ENCODE measurements at places on chromosomes 1 and 21.

DNA sequence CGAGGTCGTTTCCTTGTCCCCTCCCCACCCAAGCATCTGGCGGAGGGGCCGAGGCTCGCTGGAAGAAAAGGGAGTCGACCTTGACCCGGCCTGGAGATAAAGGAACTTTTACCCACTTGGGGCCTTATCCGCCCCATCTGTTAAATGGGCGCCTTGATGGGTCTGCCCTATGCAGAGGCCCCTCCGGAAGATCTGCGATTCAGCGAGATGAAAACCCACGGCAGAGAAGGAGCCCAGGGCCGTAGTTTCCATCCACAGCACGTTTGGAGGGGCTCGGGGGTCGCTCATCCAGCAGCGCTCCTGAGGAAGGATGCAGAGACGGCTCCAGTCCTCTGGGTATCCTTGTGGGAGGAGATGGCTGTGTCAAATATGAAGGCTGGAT, 518 bp downstream of the NCMAP start:
- no peak for DNase-seq

DNA sequence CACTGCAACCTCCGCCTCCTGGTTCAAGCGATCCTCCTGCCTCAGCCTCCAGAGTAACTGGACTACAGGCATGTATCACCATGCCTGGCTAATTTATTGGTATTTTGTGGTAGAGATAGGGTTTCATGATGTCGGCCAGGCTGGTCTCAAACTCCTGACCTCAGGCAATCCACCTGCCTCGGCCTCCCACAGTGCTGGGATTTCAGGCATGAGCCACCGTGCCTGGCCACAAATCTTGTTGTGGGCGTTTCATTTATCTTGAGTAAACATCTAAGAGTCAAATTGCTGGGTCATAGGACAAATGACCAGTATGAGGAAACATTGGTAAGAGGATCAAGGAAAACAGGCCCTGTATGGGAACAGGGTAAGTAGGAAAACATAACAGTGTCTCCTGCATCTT, 17.9 kb downstream of the TMEM200B start:
- no peak for DNase-seq

DNA sequence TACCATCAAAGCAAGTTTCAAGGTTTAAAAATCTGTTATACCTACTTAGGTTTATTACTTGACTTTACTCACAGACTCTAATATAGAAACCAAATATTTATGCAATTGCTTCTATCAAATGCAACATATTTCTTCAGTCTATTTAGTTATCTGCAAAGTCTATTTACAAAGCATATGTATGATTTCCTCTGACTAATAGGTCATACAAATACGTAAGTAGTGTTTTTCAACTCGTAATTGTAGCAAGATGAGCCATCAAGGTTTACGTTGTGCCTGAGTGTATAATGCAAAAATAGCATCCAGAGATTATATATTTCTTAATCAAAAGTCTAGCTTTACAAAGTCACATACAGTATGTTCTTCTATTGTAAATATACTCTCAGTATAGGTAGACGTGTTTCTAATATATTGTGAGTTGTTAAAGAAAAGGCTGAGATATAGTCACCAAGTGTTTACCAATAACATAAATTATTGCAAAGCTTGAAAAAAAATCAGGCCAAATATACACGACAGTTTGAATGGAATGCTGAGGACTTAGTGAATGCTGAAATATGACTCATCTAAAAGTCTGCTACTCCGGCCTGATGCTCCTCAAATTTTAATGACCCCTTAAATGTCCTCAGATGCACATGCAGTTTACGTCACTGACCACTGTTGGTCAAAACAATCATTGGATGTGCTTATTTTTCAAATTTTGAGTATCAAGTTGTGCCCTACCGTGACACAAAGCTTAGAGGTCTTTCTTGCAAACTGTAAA, 48.4 kb downstream of the ADAMTS5 start:
- no peak for DNase-seq

DNA sequence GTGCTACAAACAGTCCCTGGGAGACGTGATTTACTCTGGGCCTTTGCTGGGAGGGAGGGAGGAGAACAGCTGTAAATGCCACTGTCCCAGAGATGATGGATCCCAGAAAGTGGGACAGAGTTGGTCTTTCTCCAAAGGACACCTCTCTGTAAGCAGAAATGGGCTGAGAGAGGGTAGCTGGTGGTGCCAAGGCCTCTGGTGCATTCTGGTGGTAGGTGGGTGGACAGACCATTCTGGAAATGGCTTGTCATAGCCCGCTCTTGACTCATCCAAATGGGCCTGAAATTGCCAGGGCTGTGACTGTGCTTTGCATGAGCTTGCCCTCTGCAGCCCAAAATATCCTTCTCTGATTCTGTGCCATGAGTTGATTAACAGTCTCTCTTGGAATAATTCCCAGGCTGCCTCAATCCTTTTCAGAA, 36.1 kb downstream of the CCDC185 start:
- DNase-seq, result no peak

- DNase-seq, result no peak
Measured at GRCh38 chr1:44045064-44045463, 13.8 kb upstream of the SLC6A9 start.

DNA sequence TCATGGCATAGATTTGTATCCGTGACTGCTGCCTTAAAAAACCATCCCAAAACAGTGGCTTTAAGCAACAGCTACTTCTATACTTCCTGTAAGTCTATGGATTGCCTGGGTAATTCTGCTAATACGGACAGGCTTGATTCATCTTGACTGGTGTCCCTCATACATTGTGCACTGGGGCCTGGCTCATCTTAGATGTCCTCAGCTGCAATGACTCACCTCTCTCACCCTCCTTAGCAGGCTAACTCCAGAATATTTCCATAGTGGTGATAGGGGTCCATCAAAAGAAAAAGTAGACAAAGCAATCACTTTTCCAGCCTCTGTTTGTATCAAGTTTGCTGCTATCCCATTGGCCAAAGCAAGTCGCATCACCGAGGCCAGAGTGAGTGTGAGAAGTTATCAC, 409.1 kb upstream of the KAZN start:
- DNase-seq, result no peak

GRCh38 chr1:101026430-101026788, 825 bp upstream of the DPH5 start:
- no peak for DNase-seq

DNA sequence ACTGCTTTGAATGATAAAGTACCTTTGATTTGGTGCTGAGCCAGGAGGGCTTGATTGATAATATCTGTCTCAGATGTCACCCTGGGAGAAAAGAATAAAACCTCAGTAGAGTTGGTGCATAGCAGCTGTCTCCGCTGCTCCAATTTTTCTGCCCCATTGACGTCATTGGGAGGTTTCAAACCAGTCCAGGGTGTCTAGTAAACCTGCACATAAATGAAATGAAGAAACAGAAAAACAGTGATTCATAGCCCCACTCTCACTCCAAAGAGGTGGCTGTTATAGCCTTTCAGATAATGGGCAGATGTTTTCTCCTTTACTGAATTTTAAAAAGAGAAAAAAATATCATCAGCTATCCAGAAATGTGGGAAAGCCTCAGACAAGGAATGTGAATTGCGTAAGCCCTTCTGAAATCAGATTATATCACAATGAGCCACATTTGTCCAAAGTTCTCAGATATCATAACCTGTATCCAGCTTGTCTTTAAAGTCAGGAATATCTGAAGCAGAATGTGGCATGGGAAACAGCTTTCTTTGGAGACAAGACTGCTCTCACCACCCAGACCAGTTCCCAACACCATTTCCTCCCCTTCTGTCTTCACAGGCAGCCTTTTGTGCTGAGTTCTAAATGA, 351.3 kb upstream of the SGIP1 start:
- peak; percentile 15 for DNase-seq

DNA sequence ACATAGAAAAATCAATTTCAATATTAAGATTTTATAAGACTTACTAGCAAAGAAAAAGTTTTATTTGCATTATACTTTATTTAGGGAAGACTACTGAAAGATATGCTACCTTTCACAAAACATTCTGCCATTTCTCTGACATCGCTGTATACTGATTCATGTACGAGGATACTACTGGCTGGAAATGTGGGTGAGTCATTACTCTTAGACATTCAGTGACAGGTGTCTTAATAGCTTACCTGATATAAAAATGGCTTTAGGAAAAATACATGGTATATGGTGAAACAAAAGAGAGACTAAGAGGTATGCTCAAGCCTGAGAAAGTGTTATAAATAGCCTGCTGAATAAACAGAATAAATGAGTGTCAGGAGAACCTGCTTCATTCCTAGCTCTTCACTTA, 73.0 kb upstream of the EXO1 start:
- DNase-seq, result no peak

DNA sequence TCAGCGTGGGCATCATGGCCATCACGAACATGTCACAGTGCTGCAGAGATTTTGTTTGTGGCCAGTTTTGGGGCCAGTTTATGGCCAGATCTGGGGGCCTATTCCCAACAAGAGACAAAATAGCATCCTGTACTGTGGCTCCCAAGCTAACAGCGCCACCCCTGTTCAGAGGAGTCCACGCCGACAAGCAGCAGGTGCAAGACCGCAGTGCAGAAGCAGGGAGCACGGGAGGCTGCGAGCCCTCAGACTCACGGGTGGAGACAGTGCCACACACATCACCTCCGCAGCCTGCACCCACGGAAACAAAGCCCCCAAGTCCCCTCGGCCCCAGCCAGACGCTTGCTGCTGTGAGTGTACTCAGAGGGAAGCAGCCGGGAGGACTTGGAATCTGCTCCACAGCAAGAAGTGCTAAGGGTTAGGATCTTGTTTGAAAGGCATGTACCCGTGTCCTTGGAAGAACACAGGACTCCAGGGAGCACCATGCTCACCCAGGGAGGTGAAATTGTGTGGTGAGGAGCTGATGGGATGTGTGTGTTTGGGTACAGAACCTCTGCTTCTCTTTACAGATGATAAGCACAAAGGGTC, 7.1 kb downstream of the TCP10L start:
- no peak for DNase-seq

DNA sequence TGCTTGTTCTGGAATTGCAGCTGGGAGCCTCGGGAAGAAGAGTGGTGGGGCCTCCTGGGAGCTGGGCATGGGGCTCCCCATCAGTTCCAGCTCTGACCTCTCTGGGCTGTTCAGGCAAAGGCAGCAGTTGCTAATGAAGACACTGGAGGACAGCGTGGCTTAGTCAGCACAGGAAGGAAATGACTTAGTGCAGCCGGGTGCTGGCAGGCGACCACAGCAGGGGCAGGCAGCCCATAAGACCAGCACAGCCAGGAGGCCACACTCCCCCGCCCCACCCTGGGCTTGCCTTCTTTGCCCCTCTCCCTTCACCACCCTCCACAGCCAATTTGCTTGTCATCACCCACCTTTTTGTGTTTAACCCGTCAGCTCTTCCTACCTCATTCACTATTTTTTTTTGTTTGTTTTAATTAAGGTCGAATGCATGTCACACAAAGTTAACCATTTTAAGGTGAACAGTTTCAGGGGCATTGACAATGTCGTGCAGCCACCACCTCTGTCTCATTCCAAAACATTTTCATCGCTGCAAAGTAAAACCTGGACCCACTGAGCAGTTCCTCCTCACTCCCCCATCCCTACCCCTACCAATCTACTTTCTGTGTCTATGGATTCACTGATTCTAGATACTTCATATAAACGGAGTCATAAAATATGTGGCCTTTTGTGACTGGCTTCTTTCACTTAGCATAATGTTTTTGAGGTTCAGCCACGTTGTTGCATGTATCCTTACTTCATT, 10.9 kb downstream of the OLIG2 start:
- DNase-seq, result no peak

DNA sequence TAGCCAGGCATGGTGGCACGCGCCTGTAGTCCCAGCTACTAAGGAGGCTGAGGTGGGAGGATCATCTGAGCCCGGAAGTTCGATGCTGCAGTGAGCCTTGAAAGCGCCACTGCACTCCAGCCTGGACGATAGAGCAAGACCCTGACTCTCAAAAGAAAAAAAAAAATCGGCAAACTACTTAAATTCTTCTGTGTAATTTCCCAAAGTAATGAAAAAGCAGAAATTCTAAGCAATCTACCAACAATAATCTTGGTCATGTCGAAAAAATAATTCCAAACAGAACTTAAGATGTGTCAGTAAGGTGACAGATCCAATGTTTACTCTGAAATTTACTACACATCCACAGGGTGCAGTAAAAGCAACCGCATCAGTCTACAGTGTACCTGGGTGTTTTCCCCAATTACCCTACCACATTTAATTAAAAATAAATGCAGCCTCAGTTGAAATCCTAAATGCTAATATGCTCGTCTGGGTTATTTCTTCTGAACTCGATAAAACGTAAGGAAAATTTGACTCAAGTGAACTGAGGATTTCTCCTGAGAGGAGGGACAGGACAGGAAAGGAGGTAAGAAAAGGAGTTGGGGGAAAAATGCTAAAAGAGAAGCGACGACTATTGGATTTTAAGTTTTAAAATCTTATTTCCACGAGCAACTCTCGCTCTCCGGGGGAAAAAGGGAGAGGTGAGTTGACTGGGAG, 801 bp downstream of the EPRS1 start:
- no peak for DNase-seq

DNA sequence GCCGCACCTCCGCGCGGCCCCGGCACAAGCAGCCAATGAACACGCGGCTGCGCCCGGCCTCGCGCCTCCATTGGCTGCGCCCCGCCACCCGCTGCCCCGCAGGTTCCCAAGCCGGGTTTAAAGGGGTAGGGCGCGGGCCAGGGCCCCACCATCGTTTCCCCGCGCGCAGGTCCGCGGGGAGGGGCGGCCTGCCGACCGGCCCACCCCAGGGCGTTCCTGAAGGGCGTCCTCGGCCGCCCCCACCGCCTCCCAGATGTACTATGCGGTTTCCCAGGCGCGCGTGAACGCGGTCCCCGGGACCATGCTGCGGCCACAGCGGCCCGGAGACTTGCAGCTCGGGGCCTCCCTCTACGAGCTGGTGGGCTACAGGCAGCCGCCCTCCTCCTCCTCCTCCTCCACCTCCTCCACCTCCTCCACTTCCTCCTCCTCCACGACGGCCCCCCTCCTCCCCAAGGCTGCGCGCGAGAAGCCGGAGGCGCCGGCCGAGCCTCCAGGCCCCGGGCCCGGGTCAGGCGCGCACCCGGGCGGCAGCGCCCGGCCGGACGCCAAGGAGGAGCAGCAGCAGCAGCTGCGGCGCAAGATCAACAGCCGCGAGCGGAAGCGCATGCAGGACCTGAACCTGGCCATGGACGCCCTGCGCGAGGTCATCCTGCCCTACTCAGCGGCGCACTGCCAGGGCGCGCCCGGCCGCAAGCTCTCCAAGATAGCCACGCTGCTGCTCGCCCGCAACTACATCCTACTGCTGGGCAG, at the start of gene OLIG1:
Gene OLIG1, plus strand, starts transcription at position 148 of the 750 bp plus-strand sequence. Its CDS starts 106 bp downstream, at position 254.
- DNase-seq, result no peak

- DNase-seq, result no peak
Measured at GRCh38 chr1:204390751-204391466, 20.7 kb downstream of the PPP1R15B start.

- peak; percentile 83 for DNase-seq
Measured at GRCh38 chr1:58784758-58785441, 1.1 kb upstream of the JUN start.

DNA sequence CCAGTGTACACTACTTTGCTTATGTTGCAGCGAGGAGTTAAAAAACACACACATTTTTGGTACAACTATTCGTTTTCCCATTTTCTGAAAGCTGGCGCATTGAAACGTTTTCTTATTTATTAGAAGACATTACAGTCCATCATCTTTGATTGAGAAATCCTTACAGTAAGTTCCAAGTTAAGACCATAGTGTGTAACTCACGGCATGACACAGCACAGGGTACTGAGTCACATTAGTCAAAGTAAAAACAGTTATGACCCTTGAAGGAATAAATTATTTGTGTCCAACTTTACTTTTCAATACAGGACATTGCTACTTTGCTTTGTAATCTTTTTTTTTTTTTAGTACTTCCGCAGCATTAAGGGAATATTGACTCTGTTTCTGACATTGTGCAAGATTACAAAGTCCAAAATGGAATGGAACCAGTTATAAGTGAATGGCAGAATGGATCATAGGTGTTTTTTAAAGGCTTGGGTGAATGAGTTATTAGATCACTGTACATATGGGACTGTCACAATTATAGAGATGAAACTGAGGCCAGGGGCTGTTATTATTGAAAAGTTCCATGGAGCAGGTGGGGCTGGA, 11.7 kb downstream of the PTGFRN start:
- no peak for DNase-seq

All from T follicular helper cell (primary cell).